ENCODE measurements at places on chromosomes 6 and 20.

- no peak overlapping the region for H3K4me3 ChIP-seq
- no peaks in the 10 kb centered on the region for H3K4me1 ChIP-seq
- no peaks in the 10 kb centered on the region for H3K27me3 ChIP-seq
These were observed 303.6 kb downstream of the HTR1B start for GRCh38 chr6:77159730-77160129.

GRCh38 chr6:487956-488355, 96.4 kb downstream of the IRF4 start:
- no peak for DNase-seq
- H3K4me1 ChIP-seq, result no peaks in the 10 kb centered on the region
- no peaks in the 10 kb centered on the region for H3K27me3 ChIP-seq
- no peak overlapping the region for H3K27ac ChIP-seq
- no peak overlapping the region for H3K4me3 ChIP-seq
- H3K36me3 ChIP-seq, result peaks cover 20% of the 10 kb centered on the region

GRCh38 chr6:127182501-127182900, 64.0 kb downstream of the RSPO3 start:
- no peaks in the 10 kb centered on the region for H3K4me1 ChIP-seq
- H3K4me3 ChIP-seq, result no peak overlapping the region
- peaks cover 6% of the 10 kb centered on the region for H3K27me3 ChIP-seq

GRCh38 chr6:44976677-44977641, 351.2 kb upstream of the RUNX2 start:
- H3K27ac ChIP-seq, result no peak overlapping the region
- DNase-seq, result no peak
- H3K4me1 ChIP-seq, result no peaks in the 10 kb centered on the region
- H3K4me3 ChIP-seq, result no peak overlapping the region

- H3K4me3 ChIP-seq, result no peak overlapping the region
- H3K27me3 ChIP-seq, result no peaks in the 10 kb centered on the region
- no peak for DNase-seq
- H3K36me3 ChIP-seq, result peaks cover 89% of the 10 kb centered on the region
- H3K27ac ChIP-seq, result peak overlapping the region; percentile 92
- peaks cover 58% of the 10 kb centered on the region for H3K4me1 ChIP-seq
These were observed 13.2 kb downstream of the DSP start for GRCh38 chr6:7554533-7555275.

GRCh38 chr6:41960028-41960427, 18.4 kb upstream of the CCND3 start:
- DNase-seq, result no peak
- no peak overlapping the region for H3K27ac ChIP-seq
- no peaks in the 10 kb centered on the region for H3K27me3 ChIP-seq

GRCh38 chr20:53322651-53323050, 271.0 kb downstream of the ZNF217 start:
- no peak overlapping the region for H3K4me3 ChIP-seq
- H3K27me3 ChIP-seq, result no peaks in the 10 kb centered on the region
- no peaks in the 10 kb centered on the region for H3K36me3 ChIP-seq
- DNase-seq, result no peak
- H3K4me1 ChIP-seq, result no peaks in the 10 kb centered on the region

GRCh38 chr6:33704215-33705066, 7.1 kb downstream of the UQCC2 start:
- H3K27me3 ChIP-seq, result no peaks in the 10 kb centered on the region
- DNase-seq, result no peak
- H3K27ac ChIP-seq, result no peak overlapping the region
- no peaks in the 10 kb centered on the region for H3K4me1 ChIP-seq
- no peak overlapping the region for H3K4me3 ChIP-seq

- DNase-seq, result no peak
- no peaks in the 10 kb centered on the region for H3K36me3 ChIP-seq
- no peak overlapping the region for H3K4me3 ChIP-seq
- no peaks in the 10 kb centered on the region for H3K27me3 ChIP-seq
- peak overlapping the region; percentile 99 for H3K27ac ChIP-seq
These were observed 208.7 kb upstream of the PRND start for GRCh38 chr20:4512891-4513550.

GRCh38 chr20:51065615-51066014, 42.7 kb upstream of the KCNG1 start:
- peaks cover 9% of the 10 kb centered on the region for H3K27me3 ChIP-seq
- H3K27ac ChIP-seq, result no peak overlapping the region
- no peak overlapping the region for H3K4me3 ChIP-seq

DNA sequence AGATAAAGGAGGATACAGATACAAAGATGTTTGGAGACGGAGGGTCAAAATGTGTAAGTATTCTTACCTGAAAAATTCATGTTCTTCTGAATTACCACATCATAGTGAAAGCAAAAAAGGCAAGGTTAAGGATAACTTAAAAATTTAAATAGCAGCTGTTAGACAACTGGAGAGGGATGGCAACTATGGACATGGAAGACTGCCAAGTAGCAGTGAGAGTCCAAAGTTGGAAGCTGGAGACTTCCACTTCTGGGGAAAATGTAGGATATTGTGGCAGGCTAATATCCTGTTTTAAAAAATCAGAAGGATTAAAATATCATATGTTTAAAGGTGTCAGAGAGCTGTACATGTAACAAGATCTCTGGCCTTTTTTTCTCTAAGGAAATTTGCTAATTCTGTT, 29.8 kb downstream of the SYCP2 start:
- no peaks in the 10 kb centered on the region for H3K27me3 ChIP-seq
- H3K4me1 ChIP-seq, result no peaks in the 10 kb centered on the region
- no peak overlapping the region for H3K27ac ChIP-seq

GRCh38 chr6:102488729-102489128, 1095.2 kb downstream of the GRIK2 start:
- H3K36me3 ChIP-seq, result no peaks in the 10 kb centered on the region
- H3K4me3 ChIP-seq, result no peak overlapping the region
- peaks cover 4% of the 10 kb centered on the region for H3K4me1 ChIP-seq

GRCh38 chr6:143539734-143540133, 28.2 kb upstream of the FUCA2 start:
- H3K4me3 ChIP-seq, result no peak overlapping the region
- no peaks in the 10 kb centered on the region for H3K27me3 ChIP-seq
- no peak for DNase-seq
- no peaks in the 10 kb centered on the region for H3K36me3 ChIP-seq
- no peaks in the 10 kb centered on the region for H3K4me1 ChIP-seq

GRCh38 chr6:34155471-34156300, 9.8 kb upstream of the GRM4 start:
- no peaks in the 10 kb centered on the region for H3K4me1 ChIP-seq
- H3K4me3 ChIP-seq, result no peak overlapping the region
- H3K27ac ChIP-seq, result no peak overlapping the region
- DNase-seq, result peak; percentile 23

DNA sequence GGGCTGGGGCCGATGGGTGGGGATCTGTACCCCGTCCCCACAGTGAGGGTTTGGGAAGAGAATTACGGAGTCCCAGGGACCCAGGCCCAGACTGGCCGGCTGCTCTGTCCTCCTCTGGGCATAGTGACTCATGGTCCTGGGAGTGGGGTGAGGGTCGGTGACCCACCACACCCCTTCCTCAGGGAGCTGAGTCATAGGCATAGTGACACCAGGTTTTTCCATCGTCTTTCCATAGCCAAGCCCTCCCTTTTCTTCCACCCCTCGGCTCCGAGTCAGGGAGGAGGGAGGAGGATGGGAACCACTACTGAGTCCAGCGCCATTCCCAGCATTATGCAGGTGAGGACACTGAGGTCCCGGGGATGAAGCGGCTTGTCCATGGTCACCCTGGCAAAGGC, 8.9 kb downstream of the CYP21A2 start:
- peaks cover 13% of the 10 kb centered on the region for H3K4me1 ChIP-seq
- no peak for DNase-seq
- no peaks in the 10 kb centered on the region for H3K36me3 ChIP-seq
- no peaks in the 10 kb centered on the region for H3K27me3 ChIP-seq
- H3K27ac ChIP-seq, result no peak overlapping the region
- no peak overlapping the region for H3K4me3 ChIP-seq

DNA sequence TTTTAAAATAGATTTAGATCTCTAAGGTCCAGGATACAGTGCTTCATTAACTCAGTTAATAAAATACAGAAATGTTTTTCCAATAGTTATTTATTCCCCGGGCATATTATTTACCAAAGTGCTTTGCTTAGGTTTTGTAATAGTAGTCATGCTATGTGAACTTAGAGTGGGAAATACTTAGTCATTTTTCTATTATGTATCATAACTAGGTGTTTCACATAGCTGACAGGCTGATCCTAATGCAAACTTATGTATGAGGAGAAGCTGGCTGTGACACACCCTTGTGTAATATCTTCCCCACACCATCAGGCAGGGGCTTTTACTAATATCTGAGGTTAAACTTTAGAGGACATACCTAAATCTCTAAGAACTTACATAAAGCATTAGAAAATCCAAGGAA, 277.7 kb upstream of the RIMS1 start:
- H3K27ac ChIP-seq, result peak overlapping the region; percentile 24
- no peaks in the 10 kb centered on the region for H3K36me3 ChIP-seq
- peaks cover 10% of the 10 kb centered on the region for H3K4me1 ChIP-seq
- no peak overlapping the region for H3K4me3 ChIP-seq
- no peak for DNase-seq
- H3K27me3 ChIP-seq, result no peaks in the 10 kb centered on the region

GRCh38 chr6:133202610-133203343, 38.4 kb upstream of the EYA4 start:
- no peak overlapping the region for H3K4me3 ChIP-seq
- no peaks in the 10 kb centered on the region for H3K27me3 ChIP-seq
- no peaks in the 10 kb centered on the region for H3K4me1 ChIP-seq

- H3K27ac ChIP-seq, result no peak overlapping the region
- no peaks in the 10 kb centered on the region for H3K4me1 ChIP-seq
- DNase-seq, result no peak
- no peaks in the 10 kb centered on the region for H3K27me3 ChIP-seq
These were observed 39.2 kb downstream of the PSMG4 start for GRCh38 chr6:3297909-3298308.

GRCh38 chr6:83592770-83593394, 80.5 kb downstream of the PRSS35 start:
- no peak for DNase-seq
- no peaks in the 10 kb centered on the region for H3K36me3 ChIP-seq
- no peak overlapping the region for H3K4me3 ChIP-seq
- no peak overlapping the region for H3K27ac ChIP-seq
- no peaks in the 10 kb centered on the region for H3K27me3 ChIP-seq

- no peak for DNase-seq
- peak overlapping the region; percentile 49 for H3K27ac ChIP-seq
- no peak overlapping the region for H3K4me3 ChIP-seq
- H3K4me1 ChIP-seq, result peaks cover 28% of the 10 kb centered on the region
These were observed 69.3 kb downstream of the EYA2 start for GRCh38 chr20:46963758-46964617.

- peak overlapping the region; percentile 58 for H3K27ac ChIP-seq
- no peak overlapping the region for H3K4me3 ChIP-seq
- H3K36me3 ChIP-seq, result no peaks in the 10 kb centered on the region
- peaks cover 21% of the 10 kb centered on the region for H3K4me1 ChIP-seq
- H3K27me3 ChIP-seq, result no peaks in the 10 kb centered on the region
These were observed 456.9 kb upstream of the ID4 start for GRCh38 chr6:19380293-19380692.

GRCh38 chr6:14417377-14417776, 299.8 kb downstream of the CD83 start:
- no peaks in the 10 kb centered on the region for H3K36me3 ChIP-seq
- no peak overlapping the region for H3K4me3 ChIP-seq

DNA sequence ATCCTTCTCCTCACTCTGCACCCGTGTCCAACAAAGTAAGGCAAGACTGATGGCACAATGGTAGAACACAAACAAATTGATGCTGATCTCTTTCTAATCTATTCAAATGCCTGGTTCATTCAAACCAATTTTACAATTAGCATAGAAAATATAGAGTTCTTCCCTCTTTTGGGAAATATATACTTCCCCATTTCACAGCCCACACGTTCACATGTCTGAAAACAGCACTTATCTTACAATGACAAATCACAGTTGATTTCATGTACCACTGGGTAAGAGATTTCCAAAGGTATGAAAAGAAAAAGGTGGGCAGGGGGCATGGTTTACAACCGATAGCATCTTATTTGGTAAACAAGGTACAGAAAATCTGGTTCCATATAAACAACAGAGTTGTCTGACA, 137.6 kb downstream of the RNGTT start:
- no peaks in the 10 kb centered on the region for H3K36me3 ChIP-seq
- no peaks in the 10 kb centered on the region for H3K27me3 ChIP-seq
- H3K27ac ChIP-seq, result no peak overlapping the region

DNA sequence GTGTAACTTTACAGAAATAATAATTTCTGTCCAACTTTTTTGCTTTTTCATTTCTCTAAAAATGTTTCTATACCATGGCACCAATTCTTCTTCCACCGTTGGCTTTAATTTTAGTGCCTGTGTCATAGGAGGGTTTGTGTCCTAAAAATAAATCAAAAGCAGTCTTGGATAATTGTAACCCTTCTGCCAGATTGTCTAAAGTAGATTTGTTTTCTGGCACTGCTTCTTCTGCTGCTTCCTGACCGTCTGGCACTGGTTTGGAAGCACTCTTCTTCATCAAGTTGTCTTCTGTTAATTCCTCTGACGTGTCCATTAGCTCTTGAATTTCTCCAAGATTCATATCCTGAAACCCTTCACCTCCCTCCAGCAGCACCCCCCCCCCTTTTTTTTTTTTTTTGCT, 33.1 kb downstream of the SCAF8 start:
- DNase-seq, result no peak
- no peaks in the 10 kb centered on the region for H3K4me1 ChIP-seq
- peaks cover 11% of the 10 kb centered on the region for H3K36me3 ChIP-seq
- H3K27me3 ChIP-seq, result no peaks in the 10 kb centered on the region

DNA sequence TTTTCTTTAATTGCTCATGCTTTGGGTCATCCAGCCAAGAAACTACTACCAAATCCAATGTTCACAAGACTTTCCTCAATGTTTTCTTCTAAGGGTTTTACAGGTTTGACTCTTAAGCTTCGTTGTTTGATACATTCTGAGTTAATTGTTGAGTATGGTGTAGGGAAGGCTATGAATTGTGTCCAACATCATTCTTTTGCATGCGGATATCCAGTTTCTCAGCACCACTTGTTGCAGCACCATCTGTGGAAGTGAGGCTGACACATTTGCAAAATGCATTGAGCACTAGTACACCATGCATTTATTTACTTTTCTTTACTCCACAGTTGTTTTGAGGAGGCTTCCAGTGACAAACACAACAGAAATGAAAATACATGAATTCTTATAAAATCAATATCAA, 17.2 kb downstream of the MICA start:
- no peaks in the 10 kb centered on the region for H3K27me3 ChIP-seq
- H3K4me1 ChIP-seq, result no peaks in the 10 kb centered on the region
- H3K4me3 ChIP-seq, result no peak overlapping the region
- no peak for DNase-seq
- no peak overlapping the region for H3K27ac ChIP-seq
